ENCODE measurements at places on chromosomes 11 and 22. TPM values are rescaled to one million over a fixed set of nuclear protein-coding genes. Genes with fewer than 3 reads are reported as not detected.

DNA sequence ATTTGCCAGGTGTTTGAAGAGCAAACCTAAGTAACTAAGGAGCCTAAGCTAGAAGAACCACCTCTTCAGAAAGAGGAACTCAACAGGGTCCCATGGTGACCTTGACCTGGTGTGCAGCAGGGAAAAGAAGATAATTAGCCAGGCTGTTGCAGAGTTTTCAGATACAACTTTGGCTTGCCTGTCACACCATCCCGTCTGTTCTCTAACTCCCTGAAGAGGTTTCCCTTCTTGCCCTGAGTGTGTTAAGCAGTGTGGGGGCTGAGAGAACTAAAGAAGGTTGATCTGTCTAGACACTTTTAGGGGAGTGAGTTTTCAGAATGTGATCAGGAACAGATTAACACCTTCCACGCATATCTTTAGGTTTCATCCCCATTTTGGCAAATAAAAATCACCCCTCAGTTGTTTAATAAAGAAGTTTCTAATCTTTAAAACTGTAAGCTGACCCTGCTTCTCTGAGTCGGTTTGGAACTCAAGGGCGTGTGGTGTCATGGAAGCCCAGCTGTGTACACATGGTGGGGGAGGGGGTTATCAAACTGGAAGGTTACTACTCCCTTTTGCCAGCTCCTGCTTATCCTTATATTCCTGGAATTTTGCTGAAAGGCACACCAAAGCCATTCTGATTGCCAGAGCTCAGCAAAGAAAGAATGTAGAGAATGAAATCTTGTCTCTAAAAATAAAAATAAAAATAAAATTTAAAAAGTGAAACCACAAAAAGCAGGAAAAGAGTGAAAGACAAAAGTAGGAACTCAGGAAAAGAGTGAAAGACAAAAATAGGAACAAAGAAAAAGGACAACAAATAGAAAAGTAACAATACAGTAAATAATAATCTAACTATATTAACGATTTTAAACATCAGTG is 70.2 kb downstream of the DBX1 start:
- H3K27ac ChIP-seq, result peak overlapping the region; percentile 71
- no peaks in the 10 kb centered on the region for H3K36me3 ChIP-seq
- H3K4me1 ChIP-seq, result peaks cover 40% of the 10 kb centered on the region
- H3K27me3 ChIP-seq, result no peaks in the 10 kb centered on the region

DNA sequence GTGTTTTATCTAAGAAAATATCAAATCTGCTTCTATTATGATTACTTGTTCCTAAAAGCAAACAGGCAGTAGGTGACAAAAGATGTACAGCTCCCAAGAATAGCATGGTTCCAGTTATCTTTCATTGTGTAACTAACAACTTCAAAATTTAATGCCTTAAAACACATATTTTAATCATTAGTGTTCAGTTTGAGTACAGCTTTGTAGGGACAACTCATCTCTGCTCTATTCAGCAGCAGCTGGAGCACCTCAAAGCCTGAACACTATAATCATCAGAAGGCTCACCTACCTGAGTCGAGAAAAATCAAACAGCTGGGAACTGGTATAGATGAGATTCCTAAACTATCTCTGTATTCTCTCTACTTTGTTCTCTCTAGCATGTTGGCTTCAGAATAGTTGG is 24.3 kb upstream of the OR5B12 start:
- no peaks in the 10 kb centered on the region for H3K36me3 ChIP-seq
- DNase-seq, result no peak
- H3K4me1 ChIP-seq, result no peaks in the 10 kb centered on the region
- H3K4me3 ChIP-seq, result no peak overlapping the region
- H3K27me3 ChIP-seq, result no peaks in the 10 kb centered on the region

GRCh38 chr22:47278655-47279054 is 516.2 kb downstream of the TBC1D22A start:
- peaks cover 76% of the 10 kb centered on the region for H3K27me3 ChIP-seq
- H3K27ac ChIP-seq, result no peak overlapping the region
- H3K36me3 ChIP-seq, result no peaks in the 10 kb centered on the region
- no peaks in the 10 kb centered on the region for H3K4me1 ChIP-seq

Gene CLP1
- total RNA-seq, result 21.5 TPM

Gene OR5A1
- not detected for total RNA-seq

All from K562 (cell line).